Activated CD8-positive, alpha-beta memory T cell treated with anti-CD3 and anti-CD28 coated beads for 4 hours (primary cell): ENCODE measurements at places on chromosomes 3 and 15.

DNA sequence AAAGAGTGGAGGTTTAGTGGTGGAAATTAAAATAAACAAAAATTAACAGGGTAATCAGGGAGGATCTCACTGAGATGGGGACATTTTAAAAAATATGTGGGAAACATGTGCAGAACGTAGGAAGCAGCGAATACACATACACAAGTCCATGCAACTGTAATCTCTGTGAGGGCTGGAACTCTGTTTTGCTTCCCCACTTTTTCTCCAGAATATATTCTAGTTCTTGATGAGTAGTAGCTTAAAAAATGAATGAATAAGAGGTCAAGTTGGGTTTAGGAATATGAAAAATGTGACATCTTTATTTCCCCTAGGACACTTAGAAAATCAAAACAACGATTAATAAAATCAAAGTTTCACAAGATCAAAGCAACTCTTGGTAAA is 312.2 kb upstream of the ZNF717 start:
- no peak for DNase-seq

DNA sequence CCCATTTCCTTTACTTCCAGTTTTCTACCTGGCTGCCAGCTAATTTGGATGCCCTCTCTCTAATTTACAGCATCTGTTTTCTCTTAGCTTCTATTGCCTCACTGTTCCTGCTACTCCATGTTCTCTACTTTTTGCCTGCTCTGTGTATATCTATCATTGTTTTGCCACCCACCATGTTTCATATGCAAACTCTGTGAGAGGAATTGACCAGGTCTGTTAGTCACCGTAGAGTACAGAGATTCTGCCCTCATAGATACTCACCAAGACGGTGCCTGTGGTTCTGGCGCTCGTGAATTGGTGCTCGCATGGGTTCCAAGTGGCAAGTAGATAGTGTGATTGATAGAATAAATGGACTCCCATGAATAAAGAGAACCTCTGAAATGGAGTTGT is 288.8 kb downstream of the CNTN6 start:
- DNase-seq: no peak

GRCh38 chr3:174907027-174907426 is 47.9 kb downstream of the NAALADL2 start:
- no peak for DNase-seq

GRCh38 chr3:31137718-31138465 is 243.4 kb upstream of the GADL1 start:
- no peak for DNase-seq

GRCh38 chr3:77513542-77513941 is 473.6 kb downstream of the ROBO2 start:
- no peak for DNase-seq

DNA sequence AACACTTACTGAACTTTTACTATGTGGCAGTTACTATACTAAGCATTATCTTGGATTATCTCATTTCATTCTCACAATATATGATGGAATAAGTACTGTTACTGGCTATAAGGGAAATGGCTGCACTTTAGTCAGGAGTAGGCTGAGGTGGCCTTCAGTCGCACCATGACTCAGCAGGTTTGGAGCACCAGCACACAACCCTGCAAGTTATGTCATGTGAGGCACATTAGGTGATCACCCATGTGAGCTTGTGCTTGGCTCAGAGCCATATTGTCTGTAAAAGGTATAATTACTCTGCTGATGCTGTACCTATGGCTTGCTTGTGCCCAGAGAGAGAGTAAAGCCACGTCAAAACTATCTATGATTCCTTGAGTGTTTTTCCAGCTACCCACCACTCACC is 54.1 kb upstream of the TIPARP start:
- no peak for DNase-seq

GRCh38 chr15:86483936-86484335 is 404.3 kb downstream of the AGBL1 start:
- DNase-seq: no peak

GRCh38 chr3:127296166-127296565 is 8.3 kb upstream of the PRR20G start:
- no peak for DNase-seq

DNA sequence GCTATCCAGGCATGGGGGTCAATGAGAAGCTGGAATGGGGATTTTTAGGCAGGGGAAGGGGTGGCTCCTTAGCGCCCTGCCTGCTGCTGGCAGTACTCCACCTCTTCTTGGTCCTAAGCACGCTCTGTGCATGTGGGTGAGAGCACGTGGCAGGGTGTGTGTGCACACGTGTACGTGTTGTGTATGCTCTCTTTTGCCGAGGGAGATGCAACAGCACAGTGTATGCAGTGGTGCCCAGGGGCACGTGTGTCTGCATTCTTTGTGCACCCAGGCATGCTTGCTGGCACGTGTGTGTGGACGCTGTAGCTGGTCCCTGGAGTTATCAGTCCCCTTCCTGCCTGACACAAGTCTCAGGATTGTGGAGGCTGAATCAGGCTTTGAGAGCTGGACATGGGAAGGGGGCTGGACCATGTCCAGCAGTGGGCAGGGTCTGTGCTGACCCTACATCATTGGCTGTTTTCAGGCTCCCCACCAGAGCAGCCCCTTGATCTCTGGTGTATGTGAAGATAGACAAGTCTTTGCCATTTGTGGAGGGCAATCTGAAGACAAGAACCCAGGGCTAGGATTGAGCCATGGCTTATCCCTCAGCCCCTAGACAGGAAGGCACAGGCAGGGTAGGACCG is 1.9 kb upstream of the CAMKV start:
- no peak for DNase-seq

DNA sequence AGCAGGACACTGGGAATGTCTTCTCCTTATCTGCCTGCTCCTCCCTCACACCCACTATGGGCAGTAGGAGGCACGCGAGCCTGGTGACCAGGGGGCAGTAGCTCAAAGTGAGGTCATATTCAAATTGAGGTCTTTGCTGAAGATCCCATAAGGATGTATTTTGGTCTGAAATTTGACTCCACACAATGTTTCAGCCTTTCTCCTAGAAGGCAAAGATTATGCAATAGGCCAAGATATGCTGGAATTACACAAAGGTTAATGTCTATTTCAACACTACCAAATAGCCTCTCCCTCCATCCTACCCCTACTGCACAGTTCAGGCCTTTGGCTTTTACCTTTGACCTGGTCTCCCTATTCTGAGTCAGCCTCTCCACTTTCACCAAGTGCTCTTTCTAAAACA is 203.0 kb downstream of the TIGIT start:
- no peak for DNase-seq

- DNase-seq: no peak
Observed at GRCh38 chr3:174325834-174326700, 533.1 kb upstream of the NAALADL2 start.

- DNase-seq: no peak
Observed at GRCh38 chr15:49731187-49732099, 110.6 kb downstream of the DTWD1 start.
